ENCODE measurements at places on chromosomes 11 and 22.

DNA sequence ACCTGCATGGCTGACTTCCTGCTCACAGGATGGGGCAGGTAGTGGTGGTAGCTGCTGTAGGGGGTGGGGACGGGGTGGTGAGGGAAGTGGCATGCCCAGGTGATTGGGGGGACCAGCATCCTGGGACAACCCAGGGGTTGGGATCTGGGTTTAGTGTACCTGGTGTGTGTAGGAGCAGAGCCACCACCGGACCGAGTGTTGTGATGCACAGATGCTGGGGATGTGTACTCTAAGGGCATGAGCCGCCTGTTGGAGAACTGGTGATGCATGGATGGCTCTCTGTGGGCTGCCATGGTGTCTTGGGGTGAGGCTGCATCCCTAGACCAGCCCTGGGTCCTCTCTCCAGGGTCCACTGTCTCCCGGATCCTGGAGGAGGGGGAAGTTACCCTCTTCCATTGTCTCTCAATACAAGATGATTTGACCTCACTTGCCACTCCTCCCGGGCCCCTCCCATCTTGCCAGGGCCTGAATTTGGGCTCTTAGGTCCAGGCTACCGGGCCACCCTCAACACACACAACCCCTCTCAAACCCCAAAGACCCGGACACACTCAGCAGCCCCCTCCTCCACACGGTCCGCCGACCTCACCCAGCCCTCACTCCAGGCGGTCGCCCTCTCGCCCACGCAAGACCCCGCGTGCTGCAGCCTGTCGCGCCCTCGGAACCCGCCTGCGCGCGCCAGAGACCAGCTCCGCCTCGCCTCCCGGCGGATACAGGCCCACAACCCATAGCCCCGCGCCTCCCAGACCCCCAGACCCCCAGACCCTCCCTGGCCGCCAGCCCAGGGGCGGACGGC, 619 bp downstream of the LRRC75B start:
- DNase-seq, result peak; percentile 74

DNA sequence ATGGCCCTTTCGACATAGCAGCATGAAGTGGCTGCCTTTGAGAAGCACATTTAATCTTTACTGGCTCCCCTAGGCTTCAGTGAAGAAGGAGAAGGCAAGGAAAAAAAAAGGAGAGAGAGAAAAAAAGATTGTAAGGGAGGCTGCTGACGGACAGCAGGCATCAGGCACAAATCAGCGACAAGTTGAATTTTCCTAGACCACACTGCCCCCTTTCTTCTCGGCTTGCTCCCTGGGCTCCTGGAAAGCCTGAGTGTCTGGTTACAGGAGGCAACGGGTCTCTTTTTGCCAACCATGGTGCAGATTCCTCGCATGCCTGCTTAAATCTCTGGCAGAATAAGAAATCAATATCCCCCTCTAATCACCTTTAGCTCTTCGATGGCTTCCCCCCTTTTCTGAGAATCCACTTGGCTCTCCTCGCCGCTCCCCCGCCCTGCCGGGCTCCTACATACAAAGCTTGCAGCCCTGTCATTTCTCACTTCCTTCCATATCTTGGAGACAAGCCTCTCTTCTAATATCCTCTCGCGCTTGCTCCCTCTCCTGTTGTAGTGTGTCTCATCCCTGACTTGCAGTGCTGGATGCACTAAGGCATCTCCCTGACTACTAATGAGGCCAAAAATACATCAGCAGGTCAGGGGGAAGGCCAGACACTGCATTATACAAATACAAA, 14.3 kb downstream of the BLID start:
- DNase-seq, result peak; percentile 79

GRCh38 chr11:22624742-22625447, 728 bp downstream of the FANCF start:
- no peak for DNase-seq

- no peak for DNase-seq
Observed at GRCh38 chr22:37753746-37754145, 54.0 kb upstream of the GCAT start.

- DNase-seq, result no peak
Observed at GRCh38 chr22:50706481-50707125, 31.4 kb upstream of the ACR start.

DNA sequence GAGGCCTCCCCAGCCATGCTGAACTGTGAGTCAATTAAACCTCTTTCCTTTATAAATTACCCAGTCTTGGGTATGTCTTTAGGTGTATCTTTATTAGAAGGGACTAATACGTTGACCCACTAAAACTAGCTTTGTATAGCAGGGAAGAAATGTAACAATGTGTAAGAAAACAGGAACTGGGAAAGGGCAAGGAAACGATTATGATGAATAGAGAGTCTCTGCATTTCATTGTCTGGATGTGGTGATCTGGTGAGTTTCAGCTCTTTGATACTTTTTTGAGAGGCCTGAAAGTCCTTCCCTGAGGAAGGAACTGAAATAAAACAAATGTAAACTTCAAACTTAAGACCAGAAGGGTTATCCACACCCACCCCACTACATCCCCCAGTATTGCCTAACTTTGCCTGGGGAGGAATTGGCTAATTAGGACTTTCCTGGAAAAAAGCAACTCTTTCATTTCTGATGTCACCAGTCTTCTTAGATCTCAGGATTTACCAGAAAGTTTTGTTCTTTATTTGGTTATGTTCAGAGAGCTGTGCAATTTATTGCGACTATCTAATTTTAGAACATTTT, 119.0 kb downstream of the LDLRAD3 start:
- DNase-seq, result no peak

GRCh38 chr11:37141707-37142106, 543.7 kb upstream of the RAG2 start:
- no peak for DNase-seq

DNA sequence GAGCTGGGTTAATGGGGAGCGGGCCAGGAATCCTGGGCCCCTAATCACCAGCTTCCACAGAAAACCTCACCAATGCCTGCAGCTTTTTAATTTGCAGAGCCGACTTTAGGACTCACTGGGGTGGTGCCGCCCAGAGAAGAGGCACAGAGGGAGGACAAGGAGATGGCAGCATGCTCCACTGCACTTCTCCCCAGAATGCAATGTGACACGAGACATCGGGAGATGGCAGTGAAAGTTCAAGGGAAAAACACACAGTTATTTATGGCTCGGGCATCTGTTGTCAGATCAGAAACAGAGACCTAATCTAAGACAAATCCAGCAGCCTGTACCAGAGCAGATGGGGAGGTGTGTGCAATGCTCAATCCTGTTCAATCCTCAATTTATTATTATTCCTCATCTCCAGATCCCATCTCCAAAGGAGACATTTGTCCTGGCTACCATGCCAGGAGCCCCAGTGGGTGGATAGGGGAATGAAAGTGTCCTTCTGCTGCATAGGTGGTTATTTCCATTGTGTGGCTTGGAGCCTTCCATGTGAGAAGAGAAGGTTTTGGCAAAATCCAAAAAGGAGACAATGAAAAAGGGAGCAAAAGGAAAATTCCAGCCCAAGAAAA, 250.0 kb downstream of the NXPE2 start:
- no peak for DNase-seq

GRCh38 chr11:74948546-74948897, 369 bp downstream of the XRRA1 start:
- no peak for DNase-seq

DNA sequence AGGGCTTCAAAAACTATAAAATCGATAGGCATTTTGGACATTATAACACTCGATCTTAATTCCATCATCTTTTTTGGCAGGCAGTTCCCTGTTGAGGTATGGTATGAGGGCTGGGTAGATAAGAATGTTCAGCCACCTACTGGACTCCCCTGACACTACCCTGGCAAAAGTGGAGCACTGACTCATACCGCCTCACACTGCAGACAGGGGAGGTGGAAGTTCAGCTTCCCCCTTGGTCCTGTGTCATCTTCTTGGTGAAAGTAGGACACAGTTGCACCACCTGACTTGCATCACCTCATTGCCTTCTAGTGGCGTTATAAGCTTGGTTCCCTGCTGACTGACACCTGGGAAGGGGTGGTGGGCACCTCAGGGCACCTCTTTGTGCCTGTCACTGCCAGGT, 30.4 kb downstream of the PAAF1 start:
- DNase-seq, result no peak

DNA sequence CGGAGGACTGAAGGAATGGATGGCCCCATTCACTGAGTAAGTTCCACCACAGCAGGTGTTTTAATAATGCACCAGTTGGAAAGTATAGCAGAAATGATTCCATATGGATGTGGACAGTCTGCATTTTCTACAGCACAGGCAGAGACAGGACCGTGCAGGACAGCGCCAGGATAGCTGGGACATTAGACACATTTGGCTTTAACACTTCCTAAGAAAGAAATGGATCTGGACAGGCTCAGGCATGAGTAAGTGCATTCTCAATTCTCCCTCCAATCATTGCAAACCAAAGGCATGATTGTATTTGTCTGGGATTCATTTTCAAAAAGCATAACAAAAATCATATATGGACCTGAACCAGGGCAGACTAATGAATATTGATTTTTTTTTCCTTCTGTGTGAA, 233.0 kb upstream of the POU2AF2 start:
- no peak for DNase-seq

GRCh38 chr22:32058656-32059260, 15.7 kb downstream of the SLC5A1 start:
- no peak for DNase-seq

GRCh38 chr11:22976146-22976545, 115.9 kb upstream of the CCDC179 start:
- no peak for DNase-seq

- peak; percentile 83 for DNase-seq
Observed at GRCh38 chr22:17085277-17086181, 729 bp downstream of the IL17RA start.

- DNase-seq, result no peak
Observed at GRCh38 chr11:72436661-72437060, 2.3 kb upstream of the CLPB start.

DNA sequence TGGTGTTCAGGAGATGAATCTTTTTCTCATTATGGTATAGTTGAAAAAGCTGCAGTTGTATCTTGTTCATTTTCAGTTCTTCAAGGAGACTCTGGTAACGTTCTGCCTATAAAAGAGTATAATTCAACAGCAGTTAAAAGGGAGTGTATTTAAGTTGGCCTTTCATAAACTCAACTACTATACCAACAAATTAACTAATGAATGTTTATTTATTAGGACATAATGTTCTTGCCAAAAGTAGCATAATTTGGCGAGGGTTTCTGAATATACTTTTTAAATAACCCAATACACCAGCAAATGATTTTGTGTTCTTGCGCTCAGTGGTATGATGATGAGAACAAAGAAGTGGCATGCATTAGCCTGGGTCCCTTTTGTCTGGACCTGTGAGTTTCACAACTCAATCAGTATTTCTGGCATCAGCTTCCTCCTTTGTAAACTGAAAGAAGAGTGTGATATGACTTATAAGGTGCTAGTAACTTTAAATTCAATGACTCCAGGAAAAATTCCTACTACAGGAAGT, 10.9 kb downstream of the SMC1B start:
- DNase-seq, result no peak

DNA sequence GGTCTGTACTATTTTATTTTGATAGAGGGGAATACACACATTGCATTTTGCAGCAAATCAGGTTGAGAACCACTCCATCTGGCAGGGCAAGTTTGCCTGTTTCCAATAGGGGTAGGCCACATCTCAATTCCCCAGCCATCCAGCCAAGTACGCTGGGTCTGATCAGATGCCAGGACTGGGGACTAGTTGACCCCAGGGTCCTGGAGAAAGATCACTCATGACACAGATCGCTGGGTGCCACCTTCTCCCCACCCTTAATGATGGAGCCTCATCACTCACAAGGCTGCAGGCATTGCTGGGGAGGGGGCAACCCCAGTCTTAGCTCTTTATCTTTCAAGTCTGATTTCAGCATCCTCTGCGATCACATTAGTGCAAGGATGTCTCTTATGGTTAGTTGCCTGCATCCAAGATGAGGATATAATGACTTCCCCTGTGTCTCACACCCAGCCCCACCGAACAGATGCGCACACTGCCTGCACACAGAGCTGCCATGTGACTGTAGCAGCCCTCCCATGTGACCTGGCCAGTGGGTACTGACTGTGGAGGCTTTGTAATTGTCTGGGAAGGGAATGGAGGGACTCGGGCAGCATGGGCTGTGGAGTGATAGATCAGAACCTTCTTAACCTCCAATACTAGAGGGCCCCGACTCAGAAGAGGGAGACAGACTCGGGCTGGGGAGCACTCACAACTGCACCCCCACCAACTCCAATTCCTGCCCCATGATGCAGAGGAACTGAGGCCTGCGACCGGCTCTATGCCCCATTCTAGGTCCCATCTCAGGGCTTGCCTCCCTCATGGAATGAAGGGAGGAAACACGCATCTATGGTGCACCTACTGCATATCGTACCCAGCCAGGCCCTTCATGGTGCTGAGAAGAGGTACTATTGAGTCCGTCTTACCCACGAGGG, 155.8 kb downstream of the DSCAML1 start:
- DNase-seq, result no peak

- DNase-seq, result no peak
Observed at GRCh38 chr11:79094616-79095015, 346.2 kb downstream of the TENM4 start.

DNA sequence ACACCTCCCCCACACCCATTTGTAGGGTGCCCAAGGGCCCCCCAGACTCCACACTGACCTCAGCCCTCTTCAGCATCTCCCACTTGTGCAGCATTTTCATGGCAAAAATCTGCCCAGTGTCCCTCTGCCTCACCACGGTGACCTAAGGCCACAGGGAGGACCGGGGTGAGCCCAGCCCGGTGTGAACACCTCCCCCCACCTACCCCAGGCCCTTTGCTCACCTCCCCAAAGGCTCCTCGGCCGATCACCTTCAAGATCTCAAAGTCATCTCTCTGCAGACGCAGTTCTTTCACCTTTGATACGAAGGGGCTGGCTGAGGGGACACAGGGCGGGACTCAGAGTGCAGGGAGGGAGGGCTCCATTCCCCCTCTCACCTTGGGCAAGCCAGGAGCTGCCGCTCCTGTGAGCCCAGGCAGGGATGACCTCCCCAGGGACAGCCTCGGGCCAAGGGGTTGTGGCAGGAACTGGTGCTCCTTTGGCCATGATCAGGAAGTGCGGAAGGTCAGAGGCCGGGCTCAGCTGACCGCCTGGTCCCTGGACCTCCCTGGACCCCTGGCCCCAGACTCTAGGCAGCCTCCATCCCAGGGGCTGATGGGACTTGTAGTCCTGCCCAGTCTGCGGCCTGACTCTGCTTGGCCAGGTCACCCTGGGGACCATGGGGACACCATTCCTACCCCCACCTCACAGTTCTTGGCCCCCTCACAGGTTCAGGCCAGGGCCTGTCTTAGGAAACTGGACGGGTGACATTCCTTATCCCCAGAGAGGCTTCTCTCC, 2.7 kb downstream of the CDC42BPG start:
- DNase-seq, result no peak

DNA sequence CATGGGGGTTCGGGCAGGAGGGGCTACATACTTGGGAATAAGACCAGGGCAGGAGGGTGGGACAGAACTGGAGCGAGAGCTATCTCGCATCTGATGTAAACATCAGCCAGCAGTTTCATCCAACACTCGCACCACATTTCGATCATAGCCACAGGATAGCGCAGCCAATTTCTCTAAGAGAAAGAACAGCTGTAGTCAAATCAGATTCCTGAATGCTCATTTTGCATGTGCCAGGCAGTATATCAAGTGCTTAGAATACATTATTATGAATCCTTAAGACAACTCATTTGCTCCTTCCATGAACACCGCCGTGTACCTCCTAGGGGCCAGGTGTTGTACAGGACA, 14.5 kb downstream of the DGCR2 start:
- DNase-seq, result no peak

- DNase-seq, result no peak
Observed at GRCh38 chr11:130246738-130247137, 68.0 kb downstream of the ZBTB44 start.

- DNase-seq, result no peak
Observed at GRCh38 chr11:86673055-86673843, 833 bp upstream of the ME3 start.

GRCh38 chr22:46789992-46790391, 27.5 kb downstream of the TBC1D22A start:
- no peak for DNase-seq

- peak; percentile 91 for DNase-seq
Observed at GRCh38 chr11:130653838-130654636, 205.6 kb downstream of the ADAMTS15 start.

Data from suprapubic skin (tissue), 4 donors.